ENCODE measurements at places on chromosomes 2 and 18.

DNA sequence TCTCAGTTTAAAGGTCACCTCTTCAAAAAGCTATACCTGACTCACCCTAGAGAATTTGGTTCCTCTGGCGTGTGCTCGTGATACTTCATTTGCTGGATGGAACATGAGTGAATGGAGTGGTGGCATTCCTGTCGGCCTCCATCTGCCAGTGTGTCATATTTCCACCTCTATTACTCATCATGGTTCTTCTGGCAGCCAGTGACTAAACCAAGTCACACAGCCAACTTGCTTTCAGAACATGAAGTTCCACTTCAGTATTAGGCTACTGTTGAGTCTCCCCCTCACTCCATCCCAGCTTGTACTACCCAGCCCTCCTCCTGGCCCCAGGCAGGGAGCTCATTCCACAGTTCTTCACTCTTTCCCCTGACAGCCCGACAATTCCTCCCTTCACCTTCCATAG lies 169.8 kb downstream of the MREG start:
- no peak for DNase-seq

DNA sequence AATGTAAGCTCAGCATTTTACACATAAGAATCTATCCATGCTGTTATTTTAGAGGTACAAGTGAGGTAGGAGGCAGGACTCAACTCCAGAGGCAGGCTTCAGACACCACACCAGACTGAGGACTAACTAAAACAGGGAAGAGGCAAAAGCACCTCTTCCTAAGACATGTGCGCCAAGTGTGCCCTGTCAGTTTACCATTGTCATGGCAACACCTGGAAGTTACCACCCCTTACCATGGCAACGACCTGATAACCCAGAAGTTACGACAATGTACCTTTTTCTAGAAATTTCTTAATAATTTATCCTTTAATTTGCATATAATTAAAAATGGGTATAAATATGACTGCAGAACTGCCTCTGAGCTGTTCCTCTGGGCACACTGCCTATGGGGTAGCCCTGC lies 160.1 kb downstream of the FAM124B start:
- no peak for DNase-seq

- DNase-seq: no peak
Measured at GRCh38 chr18:13336841-13337240, 118.3 kb downstream of the LDLRAD4 start.

DNA sequence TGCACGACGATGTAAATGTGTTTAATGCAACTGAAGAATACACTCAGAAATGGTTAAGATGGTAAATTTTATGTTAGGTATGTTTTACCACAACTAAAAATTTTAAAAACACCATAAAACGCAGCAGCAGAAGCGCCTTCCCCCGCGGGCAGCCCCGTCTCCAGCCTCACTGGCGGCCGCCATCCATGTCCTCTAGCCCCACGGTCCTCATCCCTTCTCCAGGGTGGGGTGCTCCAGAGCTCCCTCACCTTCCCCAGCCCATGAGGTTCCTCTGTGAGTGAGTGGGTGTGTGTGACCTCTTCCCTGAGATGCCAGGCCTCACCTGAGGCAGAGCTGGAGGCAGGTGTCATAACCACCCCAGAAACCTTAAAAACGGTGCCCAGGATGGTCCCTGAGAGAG lies 17.0 kb downstream of the INHBB start:
- DNase-seq: no peak

- DNase-seq: no peak
Measured at GRCh38 chr2:233471291-233472035, 95.1 kb downstream of the USP40 start.

- DNase-seq: no peak
Measured at GRCh38 chr2:147660680-147661079, 184.1 kb upstream of the ACVR2A start.

- no peak for DNase-seq
Measured at GRCh38 chr2:55490554-55490953, 29.0 kb upstream of the CFAP36 start.

DNA sequence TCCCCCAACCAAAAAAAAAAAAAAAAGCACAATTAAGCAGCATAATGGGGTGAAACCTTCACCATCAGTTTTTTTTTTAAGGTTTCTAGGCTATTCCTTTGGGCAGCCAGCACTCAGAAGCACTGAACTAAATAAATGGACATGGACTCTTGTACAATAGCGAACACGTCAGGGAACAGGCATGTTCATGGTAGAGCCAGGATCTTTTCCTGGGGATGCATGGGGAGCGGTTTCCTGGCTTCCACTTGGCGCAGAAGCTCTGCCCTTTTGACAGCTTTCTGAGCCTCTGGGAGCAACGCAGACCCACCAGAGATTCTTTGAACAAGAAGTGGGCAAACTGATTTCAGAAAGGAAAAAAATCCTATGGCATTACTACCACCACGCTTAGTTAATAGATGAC lies 35.0 kb downstream of the ALPK2 start:
- DNase-seq: no peak
